Kidney tubule cell (primary cell): ENCODE measurements at places on chromosomes 2 and 18.

- peak; percentile 57 for DNase-seq
These were observed at the start of gene CCDC68 for GRCh38 chr18:54958704-54959625. Gene CCDC68 (minus strand): TSS chr18:54959461. CDS start chr18:54942791, 16,670 bp downstream.

DNA sequence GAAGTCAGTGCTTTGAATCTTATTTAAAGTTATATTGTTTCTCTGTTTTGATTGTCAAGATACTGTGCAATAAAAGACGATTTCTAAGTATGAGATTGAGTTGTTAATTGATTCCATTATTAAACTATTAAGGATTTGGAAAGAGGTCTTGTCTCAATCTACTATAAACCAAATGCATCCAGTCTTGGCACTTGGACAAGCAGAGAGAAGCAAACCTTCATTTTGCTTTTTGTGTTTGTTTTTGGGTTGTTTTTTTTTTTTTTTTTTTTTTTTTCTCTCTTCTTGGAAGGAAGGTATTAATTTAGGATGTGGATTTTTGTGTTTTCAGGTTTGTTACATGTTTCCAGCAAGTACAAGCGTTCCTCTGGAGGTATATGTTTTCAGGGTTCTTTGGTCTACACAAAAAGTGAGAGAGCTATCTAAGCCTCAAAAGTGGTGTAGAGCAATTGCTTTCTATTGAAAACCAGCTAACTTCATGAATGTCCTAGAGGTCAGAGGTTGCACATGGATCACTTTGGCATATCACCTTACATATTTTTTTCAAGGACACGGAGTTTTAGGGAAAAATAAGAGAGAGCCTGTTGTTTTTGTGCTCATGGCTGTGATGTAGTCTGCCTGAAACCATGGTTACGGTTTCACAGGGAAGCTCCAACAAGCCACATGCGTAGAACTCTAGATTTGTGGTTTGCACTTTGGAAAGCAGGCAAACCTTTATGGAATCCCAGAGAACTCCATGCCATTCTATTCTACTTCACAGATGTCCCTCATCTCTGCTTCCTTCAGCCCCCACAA, 1.8 kb downstream of the PRKCE start:
- no peak for DNase-seq

DNA sequence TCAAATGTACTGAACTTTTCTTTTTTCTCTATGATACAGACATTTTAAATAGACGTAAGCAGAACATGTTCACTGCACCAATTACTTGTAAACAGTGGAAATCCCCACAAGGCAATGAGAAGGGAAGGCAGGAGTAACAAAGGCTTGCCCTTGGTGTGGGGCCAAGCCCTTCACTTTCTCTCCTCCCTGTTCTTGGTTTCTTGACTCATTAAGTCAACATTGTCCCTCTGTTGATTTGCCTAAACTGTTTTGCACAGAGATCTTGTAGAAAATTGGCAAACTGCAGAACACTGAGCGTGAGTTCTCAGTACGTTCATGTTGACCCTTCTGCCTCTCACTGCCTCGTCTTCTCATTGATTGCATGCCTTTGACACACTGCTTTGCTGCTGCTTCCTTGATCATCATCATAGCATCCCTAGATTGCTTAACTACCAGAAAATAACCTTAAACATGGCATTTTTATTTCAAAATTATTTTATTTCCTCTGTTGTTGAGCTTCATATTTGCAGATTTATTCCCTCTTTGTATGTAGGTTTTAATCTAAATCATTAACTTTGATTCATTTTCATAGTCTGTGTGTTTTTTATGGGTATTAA, 257.7 kb downstream of the PTGR3 start:
- peak; percentile 83 for DNase-seq

GRCh38 chr2:207960090-207960489, 65.2 kb downstream of the PLEKHM3 start:
- no peak for DNase-seq

DNA sequence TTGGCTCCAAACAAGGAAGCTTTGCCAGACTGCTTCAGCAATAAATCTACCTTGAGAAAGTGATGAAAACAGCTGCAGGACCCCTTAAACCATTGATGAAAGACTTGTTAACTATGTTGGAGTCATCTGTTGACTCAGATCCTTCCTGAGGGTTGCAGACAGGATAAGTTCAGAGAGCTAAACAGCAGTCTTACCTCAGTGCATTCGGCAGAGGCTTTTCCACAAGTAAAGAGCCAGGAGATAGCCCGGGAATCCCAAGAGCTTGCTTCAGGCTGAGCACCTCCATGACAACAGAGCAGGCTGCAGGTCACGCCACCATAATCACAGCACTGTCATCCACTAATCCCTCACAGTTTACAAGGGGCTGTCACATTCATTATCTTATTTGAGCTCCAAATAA, 23.7 kb downstream of the KIAA2012 start:
- peak; percentile 53 for DNase-seq

DNA sequence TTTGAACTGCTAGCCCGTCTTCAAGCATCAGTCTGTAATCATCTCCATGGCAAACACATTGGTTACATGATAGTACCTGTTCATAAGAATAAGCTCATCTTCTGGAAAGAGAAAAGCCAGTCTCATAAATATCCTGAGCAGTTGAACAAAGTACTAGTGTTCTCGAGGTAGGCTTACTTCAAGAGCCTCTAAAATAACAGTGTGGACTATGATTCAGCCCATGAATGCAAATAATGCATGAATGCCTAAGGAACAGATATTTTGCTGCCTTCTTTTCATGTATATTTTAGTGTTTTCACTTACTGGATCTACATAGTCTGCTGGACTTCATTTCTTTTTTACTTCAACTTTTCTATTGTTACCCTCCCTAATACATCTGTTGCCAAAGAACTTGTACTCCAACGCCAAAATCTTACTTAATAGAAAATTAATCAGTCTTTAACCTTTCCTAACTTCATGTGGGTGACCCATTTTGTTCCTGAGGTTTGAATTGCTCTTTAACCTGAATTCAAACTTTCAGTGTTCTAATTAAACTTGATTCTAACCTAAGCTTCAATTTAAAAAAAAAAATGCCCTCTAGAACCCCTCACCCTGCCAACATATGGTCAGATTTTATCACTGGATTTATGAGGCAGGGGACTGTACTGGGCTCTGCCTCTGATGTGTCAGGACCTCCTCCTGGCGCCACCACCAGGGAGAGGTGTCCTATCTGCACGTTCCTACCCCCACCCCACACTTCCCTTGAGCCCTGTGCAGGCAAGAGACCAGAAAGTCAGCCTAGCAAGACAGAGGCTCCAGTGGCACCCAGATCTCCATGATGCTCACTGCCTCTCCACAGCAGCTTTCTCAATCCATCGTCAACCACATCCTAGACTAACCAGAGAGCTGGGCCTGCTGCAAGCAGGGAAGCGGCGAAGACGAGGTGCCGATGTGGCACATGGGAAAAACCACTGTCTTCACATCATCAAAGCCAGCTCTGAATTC, 264.7 kb upstream of the ID2 start:
- DNase-seq = no peak

GRCh38 chr2:33321236-33321771, 155.1 kb upstream of the RASGRP3 start:
- no peak for DNase-seq

DNA sequence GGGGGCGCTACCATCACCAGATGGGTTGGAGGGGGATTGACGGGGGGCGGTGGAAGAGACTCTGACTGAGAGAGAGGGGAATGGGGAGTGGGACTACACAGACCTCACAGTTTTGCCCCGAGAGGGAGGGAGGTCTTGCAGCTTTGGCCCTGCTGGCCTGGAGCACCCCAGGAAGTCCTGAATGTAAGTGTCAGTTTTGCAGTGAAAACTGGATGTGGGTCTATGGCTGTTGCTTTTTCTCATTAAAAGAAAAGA, 2.4 kb downstream of the TCF7L1 start:
- DNase-seq = no peak

DNA sequence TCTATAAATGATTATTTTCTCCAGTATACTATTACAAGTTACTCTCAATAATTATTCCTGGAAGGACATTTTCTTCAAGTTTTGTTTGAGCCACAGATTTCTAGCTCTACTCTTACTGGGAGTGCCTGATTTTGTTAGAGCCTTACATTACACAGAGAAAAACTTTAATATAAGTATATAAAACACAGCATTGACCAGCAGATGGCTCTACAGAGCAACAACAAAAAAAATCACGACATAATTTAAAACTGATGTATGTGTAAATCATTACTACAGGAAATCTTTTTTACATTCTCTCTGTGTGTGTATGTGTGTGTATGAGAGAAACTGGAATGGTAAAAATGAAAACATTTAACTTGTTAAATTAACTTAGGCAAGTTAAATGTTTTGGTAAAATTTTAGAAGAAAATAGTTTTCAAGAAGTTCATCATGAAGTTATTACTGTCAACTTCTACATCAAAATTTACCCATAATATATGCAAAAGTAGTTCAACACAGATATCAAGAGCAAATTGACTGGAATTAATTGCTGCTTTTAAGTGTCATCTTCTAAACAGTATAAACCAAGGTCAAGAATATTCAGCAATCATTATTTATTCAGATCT, 103.3 kb downstream of the MDH1 start:
- DNase-seq = peak; percentile 69

DNA sequence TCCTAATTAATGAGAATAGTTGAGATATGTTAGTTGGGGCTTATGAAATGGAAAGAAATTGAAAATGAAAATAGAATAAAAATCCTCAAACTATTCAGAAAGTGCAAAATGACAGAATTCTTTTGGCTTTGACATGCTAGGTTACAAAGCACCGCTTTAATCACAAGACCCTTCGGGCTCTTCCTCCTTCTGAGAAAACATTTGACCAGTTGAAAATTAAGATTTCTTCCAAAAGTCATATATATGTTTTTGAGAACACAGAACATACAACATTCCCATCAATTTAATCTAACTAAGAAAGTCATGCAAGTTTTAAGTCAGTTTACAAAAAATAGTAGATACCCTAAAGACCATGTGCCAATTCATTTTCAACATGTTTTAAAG, 2.2 kb upstream of the SLC40A1 start:
- no peak for DNase-seq

GRCh38 chr2:3751806-3752205, 48.4 kb downstream of the DCDC2C start:
- DNase-seq = no peak
